Activated CD8-positive, alpha-beta memory T cell treated with anti-CD3 and anti-CD28 coated beads, Interleukin-2, amount 10 ng/mL, durations not matched to agents 7 days and 5 days (primary cell): ENCODE measurements at places on chromosomes 12 and 14. TPM values are rescaled to one million over a fixed set of nuclear protein-coding genes. Genes with fewer than 3 reads are reported as not detected.

MYF5 gene
- not detected for total RNA-seq

NEUROD4 gene
- not detected for total RNA-seq

GRCh38 chr12:85489194-85489593 is 209.2 kb downstream of the ALX1 start:
- no peaks in the 10 kb centered on the region for H3K36me3 ChIP-seq
- no peak overlapping the region for H3K4me3 ChIP-seq
- H3K27me3 ChIP-seq = no peaks in the 10 kb centered on the region
- no peak for DNase-seq

- no peak overlapping the region for H3K27ac ChIP-seq
- no peak for DNase-seq
- no peak overlapping the region for H3K4me3 ChIP-seq
- peaks cover 29% of the 10 kb centered on the region for H3K27me3 ChIP-seq
- peaks cover 1% of the 10 kb centered on the region for H3K36me3 ChIP-seq
Observed at GRCh38 chr14:32206552-32206951, 3.5 kb upstream of the RNU6-8 start.

DNA sequence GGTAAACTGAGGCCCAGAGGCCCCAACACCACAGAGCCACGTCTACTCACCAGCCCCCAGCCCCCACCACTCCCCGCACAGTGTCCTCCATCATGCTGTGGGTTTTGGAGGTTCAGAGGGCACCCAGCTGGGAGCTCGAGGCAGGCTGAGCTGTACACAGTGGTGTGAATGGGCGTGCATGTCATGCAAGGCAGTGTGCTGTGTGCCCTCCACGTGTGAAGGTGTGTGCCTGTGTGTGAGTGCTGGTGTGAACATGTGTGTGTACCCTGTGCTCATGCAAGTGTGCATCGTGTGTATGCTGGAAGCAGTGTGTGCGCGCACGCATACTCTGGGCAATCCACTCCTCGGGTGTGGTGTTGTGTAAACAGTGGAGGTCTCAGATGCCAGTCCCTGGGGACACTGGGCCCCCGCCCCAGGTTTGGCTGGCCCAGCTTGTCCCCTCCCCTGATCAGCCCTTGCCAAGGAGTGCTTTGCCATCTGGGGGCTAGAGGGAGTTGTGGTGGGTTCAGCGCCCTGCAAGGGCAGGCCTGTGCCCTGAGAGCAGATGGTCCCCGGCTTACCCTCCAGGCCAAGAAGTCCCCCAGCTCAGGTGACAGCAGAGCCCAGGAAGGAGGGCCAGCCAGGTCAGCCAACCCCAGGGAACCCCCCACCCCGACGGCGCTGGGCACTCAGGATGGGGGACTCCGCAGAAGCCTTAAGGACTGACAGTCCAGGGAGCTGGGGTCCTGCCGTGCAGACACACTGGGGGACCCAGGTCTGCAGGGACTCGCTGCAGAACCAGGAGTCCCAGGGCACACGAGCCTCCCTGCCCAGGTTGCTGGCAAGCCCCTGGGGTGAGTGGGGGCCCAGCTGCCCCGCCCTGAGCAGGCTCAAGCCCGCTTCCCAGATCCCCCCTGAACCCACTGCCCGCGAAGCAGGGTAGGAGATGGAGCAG is 23.8 kb upstream of the GPR132 start:
- H3K4me1 ChIP-seq = peaks cover 33% of the 10 kb centered on the region
- no peak overlapping the region for H3K4me3 ChIP-seq
- H3K27me3 ChIP-seq = peaks cover 10% of the 10 kb centered on the region
- H3K36me3 ChIP-seq = no peaks in the 10 kb centered on the region
- no peak for DNase-seq

- H3K4me1 ChIP-seq = no peaks in the 10 kb centered on the region
- no peaks in the 10 kb centered on the region for H3K36me3 ChIP-seq
- no peak overlapping the region for H3K4me3 ChIP-seq
- DNase-seq = no peak
- no peaks in the 10 kb centered on the region for H3K27me3 ChIP-seq
Observed at GRCh38 chr12:79514730-79515529, 175.8 kb downstream of the PAWR start.
